T-helper 17 cell (primary cell): ENCODE measurements at places on chromosomes 16 and 17. TPM values are rescaled to one million over a fixed set of nuclear protein-coding genes. Genes with fewer than 3 reads are reported as not detected.
A peak's percentile ranks its signal among the peaks of the same experiment; 100 is the strongest.

DNA sequence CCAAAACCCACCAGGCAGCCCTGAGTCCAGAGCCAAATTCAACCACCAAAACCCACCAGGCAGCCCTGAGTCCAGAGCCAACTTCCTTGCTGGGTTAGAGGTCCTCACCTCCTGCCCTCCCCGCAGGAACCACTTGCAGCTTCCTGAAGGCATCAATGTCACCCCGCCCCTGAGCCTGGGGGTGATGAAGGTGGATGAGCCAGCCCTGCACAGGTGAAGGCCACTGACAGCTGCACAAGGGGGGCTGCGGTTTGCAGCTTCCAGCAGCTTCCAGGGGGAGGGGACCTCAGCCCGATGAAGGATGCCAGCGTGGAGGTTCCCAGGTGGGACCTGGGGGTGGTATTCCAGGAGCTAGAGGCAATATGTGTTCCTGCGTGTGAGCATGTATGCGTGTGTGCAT is 7.6 kb upstream of the CSNK1D start:
- no peak for DNase-seq

DNA sequence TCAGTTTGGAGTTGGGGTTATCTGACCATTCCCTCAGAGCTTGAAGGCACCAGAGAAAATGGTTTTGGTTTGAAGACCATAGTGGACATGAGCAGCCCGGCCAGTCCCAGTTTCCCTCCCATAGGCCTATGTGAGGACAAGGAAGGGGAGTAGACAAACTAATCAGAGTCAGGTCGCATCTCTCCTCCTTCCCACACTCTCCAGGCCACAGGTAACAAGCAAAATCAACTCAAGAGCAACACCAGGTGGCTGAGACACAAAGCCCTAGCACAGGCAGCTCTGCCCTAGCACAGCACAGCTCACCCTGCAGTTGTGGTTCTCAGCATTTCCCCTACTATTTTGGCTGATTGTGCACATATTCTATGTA is 7.2 kb downstream of the SUPT4H1 start:
- DNase-seq, result peak; percentile 55

DNA sequence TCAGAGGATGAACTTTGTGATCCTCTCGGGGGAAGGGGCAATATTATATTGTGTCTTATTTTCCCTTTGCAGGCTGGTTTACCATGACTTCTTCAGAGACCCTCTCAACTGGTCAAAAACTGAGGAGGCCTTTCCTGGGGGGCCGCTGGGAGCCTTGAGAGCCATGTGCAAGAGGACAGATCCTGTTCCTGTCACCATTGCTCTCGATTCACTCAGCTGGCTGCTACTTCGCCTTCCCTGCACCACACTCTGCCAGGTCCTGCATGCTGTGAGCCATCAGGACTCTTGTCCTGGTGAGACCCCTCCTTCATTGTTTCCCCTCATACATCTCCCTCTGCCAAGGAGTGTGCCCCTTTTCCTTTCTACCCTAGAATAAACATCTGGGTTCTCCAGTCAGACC is 2.5 kb downstream of the ELP5 start:
- no peak for DNase-seq

DNA sequence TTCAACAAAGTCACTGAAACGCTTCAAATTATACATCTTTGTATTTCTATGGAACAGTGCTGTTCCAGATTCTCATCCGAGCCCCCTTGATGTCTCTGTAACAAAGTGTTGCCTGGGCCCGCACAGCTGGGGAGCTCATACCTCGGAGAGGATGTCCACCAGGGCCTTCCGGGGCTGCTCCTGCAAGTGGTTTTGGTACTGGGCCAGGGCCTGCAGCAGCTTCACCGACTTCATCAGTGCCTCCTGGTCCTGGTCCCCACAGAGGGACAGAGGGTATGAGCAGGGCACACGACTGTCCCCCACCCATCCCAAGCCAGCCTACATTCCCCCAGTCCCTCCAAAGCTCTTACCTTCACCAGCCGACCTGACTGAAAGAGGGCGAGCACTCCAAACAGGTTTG is 1.5 kb downstream of the MYBBP1A start:
- DNase-seq, result no peak

The TUFM gene
- 103 TPM for total RNA-seq

DNA sequence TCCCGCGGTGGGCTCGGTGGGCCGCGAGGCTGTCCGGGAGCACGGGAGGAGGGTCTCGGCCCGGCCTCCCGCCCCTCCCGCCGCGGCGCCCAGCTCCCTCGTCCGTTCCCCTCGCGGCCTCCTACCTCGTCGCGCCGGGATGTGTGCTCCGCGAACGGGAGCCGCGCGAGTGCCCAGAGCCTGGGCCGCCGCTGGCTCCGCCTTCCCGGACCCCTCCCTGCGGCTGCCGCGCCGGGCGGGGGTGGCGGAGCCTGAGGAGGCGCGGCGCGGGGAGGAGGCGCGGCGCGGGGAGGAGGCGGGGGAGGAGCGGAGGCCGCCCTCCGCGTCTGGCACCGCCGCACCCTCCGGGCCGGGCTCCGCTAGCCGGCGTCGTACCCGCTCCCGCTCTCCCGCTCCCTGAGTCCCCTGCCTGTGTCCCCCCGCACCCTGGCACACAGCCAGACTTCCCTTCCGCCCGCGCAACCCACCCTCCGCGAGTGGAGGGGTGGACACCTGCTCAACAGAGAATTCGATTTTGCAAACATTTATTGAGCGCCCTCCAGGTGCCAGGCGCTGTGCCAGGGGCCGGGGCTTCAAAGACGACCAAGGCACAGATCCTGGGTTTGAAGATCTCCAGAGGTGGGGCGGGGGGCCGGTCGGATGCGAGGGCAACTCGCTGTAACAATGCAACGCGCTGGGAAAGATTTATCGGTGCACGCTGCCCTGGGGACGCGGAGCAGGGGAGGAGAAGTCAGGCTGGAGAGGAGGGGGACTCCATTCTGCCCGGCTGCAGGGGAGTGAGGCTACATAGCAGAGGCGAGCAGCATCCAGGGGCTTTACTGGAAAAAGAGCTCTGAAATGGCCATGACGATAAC is at the start of gene MPP3:
MPP3 (minus strand) TSS at position 171 of the 854 bp plus-strand sequence. CDS start 1,240 bp downstream, outside the sequence.
- peak; percentile 56 for DNase-seq

The TBC1D3B gene
- total RNA-seq, result 3.6 TPM

The TMED6 gene
- total RNA-seq, result not detected

DNA sequence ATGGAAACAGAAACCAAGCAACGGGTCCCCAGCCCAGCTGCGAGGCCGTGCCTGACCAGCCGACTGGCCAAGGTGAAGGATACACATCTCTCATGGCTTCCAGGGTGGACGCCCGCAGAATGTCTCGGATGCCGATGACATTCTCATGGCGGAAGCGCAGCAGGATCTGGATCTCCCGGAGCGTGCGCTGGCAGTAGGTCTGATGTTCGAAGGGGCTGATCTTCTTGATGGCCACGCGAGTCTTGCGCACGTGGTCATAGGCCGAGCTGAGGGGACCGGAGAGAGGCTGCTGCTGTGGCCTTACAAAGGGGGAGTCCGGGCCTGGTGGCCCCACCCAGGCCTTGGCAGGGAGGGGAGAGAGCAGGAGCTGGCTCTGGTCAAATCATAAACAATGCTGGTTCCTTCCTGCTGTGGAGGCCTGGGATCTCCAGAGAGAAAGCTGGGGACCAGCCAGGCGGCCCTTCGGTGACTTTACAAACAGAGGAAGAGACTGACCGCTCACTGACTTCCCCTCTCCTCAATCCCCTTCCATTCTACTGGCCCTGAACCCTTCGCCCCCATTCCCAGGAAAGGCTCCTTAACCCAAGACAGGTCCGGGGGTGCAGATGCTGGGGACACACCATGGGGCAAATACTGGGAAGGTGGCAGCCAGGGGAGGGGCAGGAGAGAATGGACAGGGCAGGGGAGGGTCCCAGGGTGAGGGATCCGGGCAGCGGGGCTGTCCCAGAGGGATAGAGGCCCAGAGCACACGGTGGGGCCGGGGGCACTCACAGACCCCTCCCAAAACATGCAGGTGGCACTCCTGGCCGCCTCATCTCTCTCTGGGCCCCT is 1.1 kb downstream of the MAPK3 start:
- no peak for DNase-seq

The NAE1 gene
- 78.7 TPM for total RNA-seq

The RUNDC3A gene
- total RNA-seq, result 0.37 TPM

The STH gene
- total RNA-seq, result not detected

DNA sequence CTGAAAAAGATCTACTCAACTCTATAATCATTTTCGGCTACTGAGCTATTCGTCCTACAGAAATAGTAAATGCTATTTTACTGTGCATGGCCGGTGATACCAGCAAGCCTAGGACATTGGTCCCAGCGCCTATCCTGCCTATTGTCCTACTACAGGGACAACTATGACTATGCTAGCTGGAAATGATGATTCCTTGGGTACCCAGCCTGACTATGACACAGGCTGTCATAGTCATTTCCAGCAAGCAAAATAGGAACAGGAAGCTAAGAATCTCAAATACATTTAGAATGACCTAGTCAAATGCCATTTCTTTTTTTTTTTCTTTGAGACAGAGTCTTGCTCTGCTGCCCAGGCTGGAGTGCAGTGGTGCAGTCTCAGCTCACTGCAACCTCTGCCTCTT is 33.7 kb upstream of the HSBP1 start:
- no peak for DNase-seq

The BICDL2 gene
- total RNA-seq, result not detected

DNA sequence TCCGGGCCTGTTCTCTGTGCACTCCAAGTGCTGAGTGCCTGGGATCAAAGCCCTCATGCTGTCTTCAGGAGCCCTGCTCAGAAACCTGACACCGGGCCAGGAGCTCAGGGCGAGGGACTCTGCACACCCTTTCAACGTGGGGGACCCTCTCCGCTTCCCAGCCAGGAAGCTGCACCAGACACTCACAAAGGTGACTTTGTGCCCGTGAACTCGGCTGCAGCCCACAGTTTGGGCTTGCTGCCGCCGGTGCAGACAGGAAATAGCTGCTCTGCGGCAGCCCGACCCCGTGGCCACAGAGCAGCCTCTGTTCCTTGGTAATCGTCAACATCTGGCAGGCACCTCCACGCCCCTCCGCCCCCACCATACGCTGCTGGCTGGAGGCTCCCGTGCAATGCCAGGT is 93.4 kb upstream of the METRNL start:
- DNase-seq, result peak; percentile 45

GRCh38 chr17:55911186-55911585 is 160.3 kb downstream of the PCTP start:
- no peak for DNase-seq

GRCh38 chr17:28334171-28334570 is 1.1 kb downstream of the IFT20 start:
- DNase-seq, result no peak

DNA sequence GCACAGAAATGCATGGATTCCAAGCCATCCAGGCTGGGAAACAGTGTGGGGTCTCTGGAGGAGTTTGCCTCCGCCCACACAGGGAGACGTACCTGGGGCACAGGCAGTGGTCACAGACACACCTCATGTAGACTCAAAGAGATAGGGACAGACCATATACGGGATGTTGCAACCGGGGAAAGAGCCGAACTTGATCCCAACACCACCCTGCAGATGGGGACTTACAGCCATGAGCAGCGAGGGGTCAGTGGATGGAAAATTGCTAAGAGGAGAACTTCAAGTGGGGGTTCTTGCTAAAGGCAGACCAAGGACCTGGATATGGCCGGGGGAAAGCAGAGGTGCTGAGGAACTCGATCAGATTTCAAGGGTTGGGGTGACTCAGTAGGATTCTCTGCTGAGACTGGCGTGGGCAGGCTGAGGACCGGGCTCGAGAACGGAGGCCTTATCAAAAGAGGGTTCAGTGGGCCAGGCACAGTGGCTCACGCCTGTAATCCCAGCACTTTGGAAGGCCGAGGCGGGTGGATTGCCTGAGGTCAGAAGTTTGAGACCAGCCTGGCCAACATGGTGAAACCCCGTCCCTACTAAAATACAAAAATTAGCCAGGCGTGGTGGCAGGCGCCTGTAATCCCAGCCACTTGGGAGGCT is 12.0 kb upstream of the DNAH17 start:
- no peak for DNase-seq

- no peak for DNase-seq
Observed at GRCh38 chr16:19781226-19781625, 63.2 kb downstream of the IQCK start.

- no peak for DNase-seq
Observed at GRCh38 chr16:58124601-58124915, 4.6 kb downstream of the CFAP20 start.

GRCh38 chr17:39115135-39115534 is 36.3 kb downstream of the PLXDC1 start:
- no peak for DNase-seq

GRCh38 chr17:37158290-37158689 is 209.5 kb downstream of the AATF start:
- DNase-seq, result no peak

The ERCC4 gene
- 9.9 TPM for total RNA-seq

- no peak for DNase-seq
Observed at GRCh38 chr16:19687279-19687678, 30.7 kb downstream of the KNOP1 start.

DNA sequence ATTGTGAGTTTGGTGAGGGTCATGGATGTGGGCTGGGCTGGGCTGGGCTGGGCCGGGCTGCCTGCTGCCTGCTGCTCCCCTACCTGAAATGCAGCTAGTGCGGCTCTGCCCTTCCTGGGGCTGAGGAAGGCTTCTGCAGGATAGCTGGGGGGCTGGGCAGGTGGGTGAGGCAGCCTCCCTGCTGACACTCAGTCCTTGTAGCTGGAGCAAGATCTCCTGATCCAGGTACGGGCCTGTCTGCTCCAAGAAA is 4.7 kb downstream of the RPL13 start:
- DNase-seq, result no peak

DNA sequence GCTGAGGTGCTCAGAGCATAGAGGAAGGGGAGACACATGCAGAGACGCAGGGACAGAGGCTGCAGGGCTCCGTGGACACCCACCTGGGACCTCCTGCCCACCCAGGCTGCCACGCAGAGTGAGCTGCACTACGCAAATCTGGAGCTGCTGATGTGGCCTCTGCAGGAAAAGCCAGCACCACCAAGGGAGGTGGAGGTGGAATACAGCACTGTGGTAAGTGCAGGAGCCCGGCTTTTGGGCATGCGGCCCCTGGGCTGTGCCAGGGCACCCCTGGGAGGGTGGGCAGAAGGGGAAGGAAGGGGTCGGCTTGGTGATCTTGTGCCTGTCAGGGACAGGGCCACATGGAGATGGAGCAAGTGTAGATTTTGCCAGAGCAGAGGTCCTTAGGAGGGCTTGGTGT is 15.2 kb downstream of the CD300A start:
- no peak for DNase-seq

DNA sequence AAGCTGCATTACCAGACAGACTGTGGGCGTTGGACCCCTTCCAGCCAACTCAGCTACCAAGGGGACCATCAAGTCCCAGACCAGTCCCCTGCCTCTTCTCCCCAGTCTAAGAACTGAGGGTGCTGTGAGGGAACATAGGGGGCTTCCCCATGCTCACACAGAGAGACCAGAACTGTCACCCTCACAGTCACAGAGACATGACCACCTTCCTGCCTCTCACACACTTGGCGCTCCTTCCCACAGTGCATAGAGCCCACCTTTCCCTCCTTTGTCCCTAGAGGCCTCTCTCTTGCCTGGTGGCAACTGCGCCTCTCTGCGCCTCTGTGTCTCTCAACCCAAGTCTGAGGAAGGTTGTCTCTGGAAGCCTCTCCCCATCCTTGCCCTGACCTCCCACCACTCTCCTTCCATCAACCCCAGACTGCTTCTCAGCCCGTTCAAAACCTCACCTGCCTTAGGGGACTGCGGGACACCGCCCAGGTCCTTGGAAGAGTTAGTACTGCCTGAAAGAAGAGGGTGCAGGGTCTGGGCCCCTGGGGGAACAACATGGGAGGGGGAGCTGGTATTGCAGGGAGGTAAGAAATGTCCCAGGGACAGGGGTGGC is 6.1 kb upstream of the LHX1 start:
- DNase-seq, result no peak
